ENCODE measurements at places on chromosomes 2 and 18.

DNA sequence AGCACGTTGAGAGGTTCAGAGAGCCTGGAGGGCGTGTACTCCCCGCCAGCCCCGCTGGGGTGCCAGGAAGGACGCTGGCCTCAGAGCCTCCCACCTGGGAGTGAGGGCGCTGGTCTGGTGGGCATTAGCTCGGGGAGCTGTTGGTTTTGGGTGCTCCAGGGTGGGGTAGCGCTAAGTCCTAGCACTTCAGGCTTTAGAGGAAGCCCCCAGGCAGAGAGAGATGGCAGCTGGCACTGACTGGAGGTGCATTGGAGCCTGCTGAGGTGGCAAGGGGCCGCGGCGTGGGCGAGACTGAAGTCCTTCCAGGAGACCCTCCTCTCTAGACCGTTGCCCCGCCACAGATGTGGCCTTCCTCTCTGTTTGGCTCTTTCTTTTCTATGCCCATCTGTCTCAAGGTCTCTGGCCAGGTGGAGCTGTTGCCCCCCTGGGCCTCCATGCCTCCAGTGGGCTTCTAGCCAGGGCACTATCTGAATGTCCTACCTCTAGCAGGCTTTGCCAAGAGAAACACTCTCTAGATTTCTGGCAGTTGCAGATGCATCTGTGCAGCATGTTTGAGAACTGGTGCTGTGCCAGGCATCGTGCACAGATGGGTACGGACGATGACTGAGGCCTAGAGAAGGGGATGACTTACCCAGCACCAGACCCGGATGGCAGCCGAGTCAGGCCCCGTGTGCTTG is 6.6 kb downstream of the CAPN10 start:
- DNase-seq = no peak

- DNase-seq = no peak
These were observed 29.9 kb upstream of the ZNG1B start for GRCh38 chr2:113407446-113408099.

GRCh38 chr2:55141572-55142413 is 90.3 kb downstream of the CLHC1 start:
- DNase-seq = no peak

DNA sequence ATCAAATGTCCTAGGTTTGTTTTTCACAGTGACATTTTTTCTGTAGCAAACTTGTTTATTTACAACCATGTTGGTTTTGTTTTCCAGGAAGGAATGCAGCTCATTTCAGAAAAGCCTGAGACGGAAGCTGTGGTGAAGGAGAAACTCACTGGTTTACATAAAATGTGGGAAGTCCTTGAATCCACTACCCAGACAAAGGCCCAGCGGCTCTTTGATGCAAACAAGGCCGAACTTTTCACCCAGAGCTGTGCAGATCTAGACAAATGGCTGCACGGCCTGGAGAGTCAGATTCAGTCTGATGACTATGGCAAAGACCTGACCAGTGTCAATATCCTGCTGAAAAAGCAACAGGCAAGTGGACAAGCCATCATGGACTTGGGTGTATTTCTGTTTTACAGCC is 79.2 kb upstream of the EML6 start:
- no peak for DNase-seq

GRCh38 chr2:27977731-27978312 is 87.3 kb downstream of the BABAM2 start:
- DNase-seq = no peak

- DNase-seq = no peak
These were observed 73.9 kb downstream of the NDUFA10 start for GRCh38 chr2:239951129-239951734.

- no peak for DNase-seq
These were observed 61.0 kb downstream of the ZAP70 start for GRCh38 chr2:97774425-97774824.

DNA sequence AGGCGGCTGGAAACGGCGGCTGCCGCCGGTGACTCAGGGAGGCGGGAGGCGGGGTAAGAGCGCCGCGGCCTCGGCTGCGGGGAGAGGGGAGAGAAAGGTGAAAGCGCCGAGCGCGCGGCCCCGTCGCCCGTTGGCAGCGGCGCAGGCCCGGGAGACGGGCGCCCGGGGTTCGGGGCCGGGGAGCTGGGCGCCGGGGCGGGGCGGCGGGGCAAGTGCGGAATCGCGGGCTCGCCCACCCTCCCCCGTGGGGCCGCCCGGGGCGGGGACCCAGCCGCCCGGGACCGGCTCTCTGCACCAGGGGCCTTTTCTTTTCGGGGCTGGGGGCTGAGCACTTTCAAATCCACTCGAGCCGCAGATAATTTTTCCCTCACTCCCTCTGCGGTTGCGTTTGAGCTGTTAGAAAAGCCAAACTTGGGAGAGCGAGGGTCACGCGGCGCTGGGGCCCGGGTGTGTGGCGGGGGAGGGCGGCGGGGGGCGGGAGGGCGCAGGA is 266 bp downstream of the KDM3A start:
- no peak for DNase-seq

GRCh38 chr2:144990661-144991060 is 470.7 kb upstream of the ZEB2 start:
- no peak for DNase-seq

GRCh38 chr18:59446012-59446411 is 86.9 kb upstream of the LMAN1 start:
- DNase-seq = no peak

DNA sequence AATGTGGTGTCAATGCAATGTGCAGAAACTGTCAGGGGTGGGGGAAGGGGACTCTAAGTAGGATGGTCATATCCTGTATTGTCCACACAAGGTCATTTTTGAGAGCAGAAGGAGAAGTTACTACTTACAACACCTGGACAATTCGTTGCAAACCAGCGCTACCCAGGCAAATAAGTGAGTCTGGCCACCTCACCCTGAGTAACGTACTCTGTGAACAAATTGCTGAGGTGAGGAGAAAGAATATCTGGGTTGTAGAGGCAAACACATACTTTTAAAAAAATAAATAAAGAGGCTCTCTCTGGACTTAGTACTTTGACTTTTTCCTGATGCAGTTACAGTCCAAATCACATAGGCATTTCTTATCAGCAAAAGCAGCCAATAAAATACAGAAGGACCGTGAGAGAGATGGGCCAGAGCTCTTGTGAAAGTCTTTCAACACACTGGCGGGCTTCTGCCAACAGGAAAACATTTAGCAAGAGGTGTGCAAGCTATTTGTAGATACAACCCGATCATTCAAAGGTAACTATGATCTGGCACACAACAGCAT is 268.2 kb upstream of the ID2 start:
- no peak for DNase-seq

GRCh38 chr2:238763471-238763995 is 84.4 kb upstream of the TWIST2 start:
- DNase-seq = no peak
